Retina (tissue), 1 donor: ENCODE measurements at places on chromosomes 2 and 18.

GRCh38 chr18:79510046-79510685 is 114.4 kb downstream of the NFATC1 start:
- DNase-seq = no peak

- no peak for DNase-seq
Measured at GRCh38 chr2:158975271-158975921, 7.0 kb downstream of the TANC1 start.

- peak; percentile 78 for DNase-seq
Measured at GRCh38 chr2:132547090-132547687, 122.8 kb downstream of the LYPD1 start.

DNA sequence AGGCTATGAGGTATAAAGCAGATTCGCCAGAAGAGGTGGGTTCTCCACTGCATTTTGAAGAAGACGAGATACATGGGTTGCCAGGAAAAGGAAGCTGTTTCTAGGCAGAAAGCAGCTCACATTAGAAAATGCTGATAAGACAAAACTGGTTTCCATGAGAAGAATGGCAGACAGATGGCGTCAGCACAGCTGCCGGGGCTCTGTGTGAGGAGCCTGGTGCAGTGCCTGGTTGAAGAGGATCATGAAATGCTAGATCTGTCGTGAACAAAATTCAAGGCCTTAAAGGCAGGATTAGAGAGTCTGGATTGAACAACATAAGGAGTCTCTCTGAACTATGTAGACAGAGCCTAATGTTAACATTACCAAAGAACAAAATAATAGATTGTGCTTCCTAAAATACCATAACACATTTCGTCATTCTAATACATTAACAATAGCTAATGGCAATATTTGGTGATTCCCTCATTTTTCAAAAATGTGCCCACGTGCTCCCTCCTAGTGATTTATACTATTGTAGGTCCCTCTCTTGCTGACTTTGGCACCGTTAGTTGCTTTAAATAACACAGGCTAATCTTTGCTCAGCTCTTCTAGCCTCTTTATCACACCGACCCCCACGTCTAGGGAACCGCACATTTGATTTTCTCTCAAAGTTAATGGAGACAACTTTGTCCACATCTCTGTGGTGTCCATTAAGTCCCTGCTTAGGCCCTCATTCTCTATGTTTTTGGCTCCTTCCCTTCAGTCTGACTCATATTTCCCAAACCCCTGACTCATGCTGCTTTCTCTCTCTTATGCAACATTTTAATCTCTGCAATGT is 38.2 kb downstream of the EFEMP1 start:
- DNase-seq = no peak

DNA sequence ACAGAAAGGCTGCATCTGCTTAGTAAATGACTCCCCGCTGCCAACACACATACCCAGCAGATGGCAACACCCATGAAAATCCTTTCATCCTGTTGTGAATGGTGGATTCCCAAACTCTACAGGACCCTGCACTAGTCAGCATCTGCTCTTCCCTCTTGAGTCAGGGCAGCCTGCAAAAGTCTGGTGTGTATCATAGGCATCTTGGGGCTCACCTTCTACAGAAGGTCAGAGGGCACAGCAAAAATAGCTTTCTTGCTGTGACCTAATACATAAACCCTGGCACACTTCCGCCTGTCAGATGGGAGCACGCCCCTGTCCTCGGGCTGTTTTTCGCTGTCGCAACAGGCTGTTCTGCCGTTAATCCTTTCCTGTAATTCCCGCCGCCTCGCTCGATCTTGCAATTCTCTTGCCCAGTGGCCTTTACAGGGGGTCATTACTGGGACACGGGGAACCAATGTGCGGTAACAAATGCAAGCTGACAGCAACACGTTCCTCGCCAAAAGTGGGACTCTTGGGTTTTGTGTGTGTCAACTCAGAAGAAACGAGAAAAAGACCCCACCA is 19.9 kb upstream of the SCYGR1 start:
- DNase-seq = peak; percentile 90

- DNase-seq = no peak
Measured at GRCh38 chr2:193776988-193777387, 1582.3 kb upstream of the TMEFF2 start.

DNA sequence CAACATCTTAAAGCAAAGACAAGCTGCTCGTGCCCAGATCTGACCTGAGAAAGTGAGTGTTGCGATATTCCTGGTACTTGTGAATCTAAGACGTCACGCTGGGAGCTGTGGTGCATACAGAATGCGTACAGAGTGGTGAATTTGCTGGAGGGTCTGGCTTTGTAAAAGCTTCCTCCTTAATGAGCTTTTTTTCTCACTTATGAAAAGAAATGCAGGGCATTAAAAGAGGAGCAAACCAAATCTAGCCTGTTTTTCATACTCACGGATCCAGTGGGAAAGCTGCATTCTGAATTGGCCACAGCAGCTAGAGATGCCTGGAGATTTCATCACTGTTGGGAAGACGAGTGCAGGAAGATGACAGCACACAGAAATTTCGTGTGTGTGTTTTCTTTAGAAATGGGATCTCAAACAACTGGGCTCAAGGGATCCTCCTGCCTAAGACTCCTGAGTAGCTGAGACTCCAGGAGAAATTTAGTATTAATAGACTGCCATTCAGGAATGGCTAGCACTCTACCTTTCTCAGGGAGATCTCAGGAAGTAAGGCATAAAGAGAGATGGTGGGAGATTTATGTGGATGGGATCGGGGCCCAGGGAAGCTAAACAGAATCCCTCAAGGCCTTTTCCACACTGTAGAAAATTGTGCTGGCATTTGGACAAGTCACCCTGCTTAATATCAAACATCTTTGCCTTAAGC is 181.3 kb downstream of the ALPK2 start:
- DNase-seq = peak; percentile 75

DNA sequence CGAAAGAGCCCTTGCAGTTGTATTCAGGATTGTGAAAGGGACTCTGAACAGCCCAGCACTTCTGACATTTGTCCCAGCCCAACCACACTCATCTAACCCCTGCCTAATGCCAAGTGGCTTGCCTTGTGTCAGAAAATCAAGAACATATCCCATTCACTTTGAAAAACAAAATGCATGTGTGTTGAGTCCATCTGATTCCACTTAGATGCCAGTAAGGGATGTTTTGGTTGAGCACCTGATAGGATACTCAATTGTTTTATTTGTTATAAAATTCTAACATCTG is 776.8 kb downstream of the BCL11A start:
- DNase-seq = no peak

DNA sequence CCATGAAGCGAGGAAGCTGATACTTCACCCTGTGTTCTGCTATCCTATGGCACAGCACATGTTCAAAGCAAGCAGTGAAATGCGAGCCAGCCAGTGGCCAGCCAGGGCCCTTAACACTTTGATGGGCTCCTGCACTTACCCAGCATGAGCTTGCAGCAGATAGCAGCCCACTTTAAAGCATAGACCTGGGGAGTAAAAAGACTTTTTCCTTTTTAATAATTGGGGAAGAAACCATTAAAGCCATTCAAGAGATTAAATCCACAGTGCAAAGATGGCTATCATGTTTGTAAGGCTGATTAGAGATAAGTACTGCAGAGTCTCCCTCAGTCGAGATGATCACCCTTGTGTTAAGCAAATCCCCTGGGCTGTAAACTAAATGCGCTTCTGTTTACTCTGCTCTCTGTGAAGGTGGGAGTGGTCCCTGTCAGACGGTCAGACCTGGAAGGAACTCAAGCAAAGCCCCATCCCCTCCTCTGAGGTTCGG is 15.7 kb downstream of the CCBE1 start:
- DNase-seq = no peak

GRCh38 chr18:54162431-54162830 is 62.0 kb downstream of the MBD2 start:
- no peak for DNase-seq

DNA sequence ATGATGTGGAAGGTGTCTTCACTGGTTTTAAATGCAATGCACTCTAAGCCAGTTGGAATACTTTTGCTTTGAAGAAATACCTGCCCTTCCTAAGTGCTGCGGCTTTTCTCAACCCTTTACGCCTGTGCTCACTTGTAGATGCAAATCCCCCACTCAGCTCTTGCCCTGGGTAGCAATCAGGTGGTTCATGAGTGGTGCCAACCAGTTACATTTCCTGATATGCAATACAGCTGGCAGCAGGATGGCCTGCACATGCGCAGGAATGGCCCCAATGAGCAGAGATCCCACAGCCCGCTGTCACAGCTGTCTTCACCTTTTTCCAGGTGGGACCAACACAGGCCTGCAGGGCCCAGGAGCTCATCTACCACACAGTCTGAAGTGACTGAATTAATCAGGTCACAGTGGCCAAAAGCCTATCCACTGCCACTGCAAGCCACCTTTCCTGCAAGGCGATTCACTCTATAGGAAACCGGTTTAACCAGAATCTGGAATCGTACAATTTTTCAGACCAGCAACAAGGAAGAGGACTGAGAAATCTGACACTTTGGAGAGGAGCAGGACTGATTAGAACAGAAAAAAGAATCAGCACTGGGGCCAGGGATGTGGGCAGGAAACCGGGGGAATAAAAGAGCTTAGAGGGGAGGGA is 247.8 kb downstream of the MYT1L start:
- no peak for DNase-seq

GRCh38 chr2:172031536-172031935 is 31.8 kb downstream of the METAP1D start:
- no peak for DNase-seq

GRCh38 chr2:23828986-23829385 is 97.9 kb downstream of the ATAD2B start:
- no peak for DNase-seq

- DNase-seq = no peak
Measured at GRCh38 chr2:19757586-19757985, 144.2 kb downstream of the TTC32 start.

GRCh38 chr2:188776634-188777033 is 197.5 kb upstream of the COL3A1 start:
- no peak for DNase-seq
